CD8-positive, alpha-beta T cell (primary cell): ENCODE measurements at places on chromosomes 11 and 22.

GRCh38 chr11:77668760-77669159 is 31.2 kb upstream of the CLNS1A start:
- no peak for DNase-seq

DNA sequence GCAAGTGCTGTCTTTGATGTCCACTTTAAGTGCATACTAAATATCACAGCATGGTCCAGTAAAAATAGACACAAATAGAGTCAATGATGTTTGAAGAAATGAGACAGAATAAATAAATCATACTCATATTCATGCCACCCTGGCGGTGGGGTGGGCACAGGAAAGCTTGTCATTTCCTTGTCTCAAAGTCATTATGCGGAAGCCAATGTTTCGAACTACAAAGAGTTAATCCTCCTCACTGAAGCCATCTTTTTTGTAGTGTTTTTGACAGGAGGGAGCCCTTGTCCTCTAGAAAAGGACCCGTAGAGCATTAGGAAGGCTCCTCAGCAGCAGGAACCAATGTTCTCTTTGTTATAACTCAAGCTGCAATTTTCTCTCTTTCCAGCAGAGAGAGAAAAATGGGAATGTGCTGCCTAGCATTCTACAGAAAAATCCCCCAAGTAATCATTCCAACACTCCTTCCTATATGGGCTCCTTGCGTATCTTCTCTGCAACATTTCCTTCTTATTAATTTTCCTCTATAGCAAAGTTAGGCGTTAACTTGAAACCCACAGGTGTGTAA is 30.6 kb downstream of the SC5D start:
- no peak for DNase-seq

DNA sequence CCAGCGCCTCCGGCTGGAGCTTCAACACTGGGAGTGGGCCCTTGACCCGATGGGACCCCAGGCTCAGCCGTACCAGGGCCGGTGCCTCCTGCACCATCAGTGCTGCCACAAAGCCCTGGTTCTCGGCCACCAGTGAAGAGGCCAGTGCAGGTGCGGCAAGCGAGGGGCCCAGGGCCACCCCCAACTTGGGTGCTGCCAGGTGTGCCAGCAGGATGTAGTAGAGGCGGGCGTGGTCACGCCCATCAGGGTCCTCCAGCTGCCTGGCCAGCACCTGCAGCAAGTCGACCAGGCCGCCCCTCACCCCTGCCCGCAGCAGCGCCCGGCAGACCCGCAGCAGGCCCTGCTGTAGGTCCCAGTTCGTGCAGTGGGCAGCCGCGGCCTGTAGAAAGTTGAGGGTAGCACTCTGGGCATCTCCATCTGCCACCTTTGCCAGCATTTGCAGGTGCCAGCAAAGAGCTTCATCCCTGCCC is 2.3 kb downstream of the AP5B1 start:
- no peak for DNase-seq

DNA sequence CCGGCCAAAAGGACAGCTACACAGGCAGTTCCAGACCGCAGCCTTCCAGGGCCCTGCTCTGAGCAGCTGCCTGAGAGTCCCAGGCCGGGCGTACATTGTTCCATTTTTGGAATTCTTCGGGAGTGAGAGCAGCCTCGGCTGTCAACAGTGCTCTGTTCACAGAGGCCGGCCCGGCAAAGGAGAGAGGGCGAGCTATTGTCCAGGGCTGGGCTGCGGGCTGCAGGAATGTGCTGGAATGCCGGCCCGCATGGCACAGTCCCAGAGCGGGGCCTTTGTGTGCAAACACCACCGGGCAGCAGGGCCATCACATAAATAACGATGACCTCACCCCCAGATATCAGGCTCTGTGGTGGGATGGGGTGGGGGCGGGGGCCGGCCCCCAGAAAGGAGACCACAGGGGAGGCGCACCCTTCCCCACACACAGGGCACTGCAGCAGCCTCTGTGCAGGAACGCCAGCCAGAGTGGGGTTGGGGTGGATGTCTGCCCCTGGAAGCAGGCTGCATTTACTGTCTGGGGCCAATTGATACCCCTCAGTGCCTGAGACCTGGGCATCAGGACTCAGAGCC is 15.8 kb downstream of the LINC01488 start:
- no peak for DNase-seq

DNA sequence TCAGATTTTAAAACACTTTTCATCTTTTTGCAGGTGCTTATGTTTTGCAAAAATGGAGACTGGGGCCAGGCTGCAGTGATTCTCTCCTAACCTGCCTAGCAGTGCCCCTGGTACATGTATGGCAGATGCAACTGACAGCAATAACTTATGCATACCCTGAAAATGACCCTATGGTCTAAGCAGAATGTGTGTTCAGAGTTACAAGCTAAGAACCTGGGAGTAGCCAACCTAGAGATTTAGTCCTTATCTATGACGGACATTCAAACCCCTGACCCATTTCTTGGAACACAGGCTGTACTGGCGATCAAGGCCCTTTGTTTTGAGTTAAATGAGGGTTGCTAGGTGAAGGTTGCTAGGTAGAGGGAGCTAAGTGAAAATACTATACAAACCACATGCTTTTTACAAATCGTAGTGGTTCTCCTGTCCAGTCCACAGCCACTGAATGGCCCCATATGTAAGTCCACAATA is 184.9 kb upstream of the SESN3 start:
- no peak for DNase-seq

DNA sequence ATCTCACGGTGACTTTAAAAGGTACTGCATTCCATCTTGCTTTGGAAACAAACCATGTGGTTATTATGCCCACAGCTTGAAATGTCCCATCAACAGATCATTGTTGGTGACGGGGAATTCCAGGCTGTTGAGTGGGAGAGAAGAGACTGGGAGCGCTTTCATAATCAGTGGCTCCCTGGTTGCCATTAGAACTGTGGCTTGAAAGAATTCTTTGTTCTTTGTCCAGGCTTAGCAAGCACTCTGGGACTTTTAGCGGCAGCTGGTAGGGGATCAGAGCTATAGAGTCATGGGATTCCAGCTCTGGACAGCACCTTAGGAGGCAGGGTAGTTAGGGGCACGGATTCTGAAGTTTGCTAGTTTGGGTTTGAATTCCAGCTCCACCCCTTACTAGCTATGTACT is 22.0 kb downstream of the MMP20 start:
- DNase-seq = no peak

DNA sequence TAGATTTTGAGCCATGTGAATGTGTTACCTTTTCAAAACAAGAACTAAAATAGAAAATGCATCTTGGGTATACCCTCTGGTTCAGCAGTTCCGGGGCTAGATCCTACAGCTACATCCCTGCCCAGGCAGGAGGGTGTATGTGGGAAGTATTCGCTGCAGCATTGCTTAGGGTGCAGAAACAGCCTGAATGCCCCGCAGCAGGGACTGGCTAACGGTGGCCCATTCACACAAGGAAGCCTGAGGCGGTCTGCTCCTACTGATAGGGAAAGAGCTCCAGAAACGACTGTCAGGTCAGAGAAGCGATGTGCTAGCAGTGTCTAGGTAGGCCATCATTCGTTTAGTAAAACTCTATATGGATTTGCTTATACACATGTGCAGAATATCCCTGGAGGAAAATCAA is 9.9 kb upstream of the RASL10A start:
- no peak for DNase-seq

DNA sequence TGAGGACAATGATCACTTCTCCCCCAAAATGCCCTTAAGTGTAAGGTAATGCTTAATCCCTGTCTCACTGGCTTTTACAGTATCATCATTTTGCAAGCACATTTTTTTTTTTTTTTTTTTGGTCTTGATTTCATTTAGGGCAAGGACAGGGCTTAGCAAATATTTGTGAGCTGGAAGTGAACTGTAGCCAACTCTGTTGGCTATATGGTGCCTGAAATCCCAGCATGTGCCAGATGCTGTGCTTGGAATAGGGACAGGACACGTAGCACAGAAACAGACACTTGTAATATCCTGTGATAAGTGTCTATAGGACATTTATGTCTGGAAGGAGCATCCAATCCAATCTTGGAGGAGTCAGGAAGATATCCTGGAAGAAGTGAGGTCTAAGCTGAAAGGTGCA is 198.3 kb downstream of the NAV2 start:
- no peak for DNase-seq
